ENCODE measurements at places on chromosomes 1 and 21.

- DNase-seq: no peak
Observed at GRCh38 chr1:2023187-2023586, 4.0 kb downstream of the GABRD start.

- no peak for DNase-seq
Observed at GRCh38 chr1:75969550-75969949, 37.3 kb upstream of the ASB17 start.

DNA sequence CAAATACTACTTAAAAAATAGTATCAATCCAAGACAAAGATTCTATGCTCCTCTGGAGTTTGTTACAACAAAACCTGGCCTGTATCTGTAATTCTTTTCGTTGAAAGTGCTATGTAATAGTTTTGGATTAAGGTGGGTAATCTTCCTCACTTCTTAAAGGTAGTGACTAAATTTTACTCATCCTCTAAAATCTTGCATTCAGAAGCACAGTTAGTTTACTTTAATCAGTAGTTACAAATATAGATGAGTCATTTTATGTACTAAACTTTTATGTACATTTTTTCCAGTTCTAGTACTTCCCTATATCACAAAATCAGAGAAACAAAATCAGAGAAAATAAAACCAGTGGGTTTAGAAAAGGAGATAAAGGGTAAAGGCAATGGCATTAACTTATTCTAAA, 51.3 kb downstream of the ZNHIT6 start:
- DNase-seq: no peak

DNA sequence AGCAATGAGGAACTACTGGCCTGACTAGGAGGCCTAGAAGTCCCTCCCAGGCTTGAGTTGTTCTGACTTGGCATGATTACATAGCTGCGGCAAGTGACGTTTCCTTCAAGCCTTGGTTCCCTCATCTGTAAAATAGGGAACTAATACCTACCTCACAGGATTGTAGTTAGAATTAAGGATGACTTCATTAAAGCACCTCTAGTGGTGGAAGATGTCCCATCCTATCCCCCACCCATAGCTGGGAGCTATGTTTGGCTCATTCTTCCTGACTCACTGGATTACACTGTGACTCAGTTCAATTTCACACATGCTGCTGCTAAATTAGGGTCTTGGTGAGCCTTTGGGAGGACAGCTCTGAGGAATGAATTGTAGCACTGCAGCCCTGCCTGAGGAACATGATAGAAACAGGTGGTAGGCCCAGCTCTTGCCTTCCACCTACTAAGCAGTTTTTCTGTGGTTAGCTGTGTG, 6.0 kb upstream of the SHISA4 start:
- peak; percentile 34 for DNase-seq

DNA sequence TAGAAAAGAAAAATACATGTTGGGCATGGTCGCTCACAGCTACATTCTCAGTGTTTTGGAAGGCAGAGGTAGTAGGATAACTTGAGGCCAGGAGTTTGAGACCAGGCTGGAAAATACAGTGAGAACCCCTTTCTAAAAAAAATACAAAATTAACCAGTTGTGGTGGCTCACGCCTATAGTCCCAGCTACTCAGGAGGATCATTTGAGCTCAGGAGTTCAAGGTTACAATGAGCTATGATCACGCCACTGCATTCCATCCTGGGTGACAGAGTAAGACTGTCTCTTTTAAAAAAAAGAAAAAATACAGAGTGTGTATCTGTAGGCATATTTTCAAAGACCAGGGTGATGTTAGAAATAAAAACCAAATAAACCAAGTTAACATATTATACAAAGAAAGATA, 57.8 kb downstream of the HFM1 start:
- no peak for DNase-seq

- DNase-seq: no peak
Observed at GRCh38 chr1:56507925-56508522, 71.3 kb downstream of the PLPP3 start.

- no peak for DNase-seq
Observed at GRCh38 chr1:244112636-244113035, 61.6 kb downstream of the ZBTB18 start.

GRCh38 chr1:21626921-21627339, 42.2 kb downstream of the RAP1GAP start:
- DNase-seq: no peak

GRCh38 chr1:29655945-29656850, 419.9 kb downstream of the PTPRU start:
- no peak for DNase-seq

DNA sequence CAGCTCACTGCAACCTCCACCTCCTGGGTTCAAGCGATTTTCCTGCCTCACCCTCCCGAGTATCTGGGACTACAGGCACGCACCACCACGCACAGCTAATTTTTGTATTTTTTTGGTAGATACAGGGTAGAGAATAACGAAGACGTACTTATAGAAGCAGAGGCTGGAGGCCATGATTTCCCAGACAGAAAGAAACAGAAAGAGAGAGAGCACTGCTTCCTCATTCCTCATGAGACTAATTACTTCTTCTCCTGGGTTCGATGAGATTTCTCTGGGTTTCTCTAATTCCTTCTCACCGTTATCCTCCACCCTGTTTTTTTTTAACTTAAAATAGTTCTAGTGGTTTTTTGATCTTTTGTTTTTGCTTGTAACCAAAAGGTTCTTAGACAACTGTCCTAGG, 23.4 kb upstream of the PTP4A2 start:
- no peak for DNase-seq

DNA sequence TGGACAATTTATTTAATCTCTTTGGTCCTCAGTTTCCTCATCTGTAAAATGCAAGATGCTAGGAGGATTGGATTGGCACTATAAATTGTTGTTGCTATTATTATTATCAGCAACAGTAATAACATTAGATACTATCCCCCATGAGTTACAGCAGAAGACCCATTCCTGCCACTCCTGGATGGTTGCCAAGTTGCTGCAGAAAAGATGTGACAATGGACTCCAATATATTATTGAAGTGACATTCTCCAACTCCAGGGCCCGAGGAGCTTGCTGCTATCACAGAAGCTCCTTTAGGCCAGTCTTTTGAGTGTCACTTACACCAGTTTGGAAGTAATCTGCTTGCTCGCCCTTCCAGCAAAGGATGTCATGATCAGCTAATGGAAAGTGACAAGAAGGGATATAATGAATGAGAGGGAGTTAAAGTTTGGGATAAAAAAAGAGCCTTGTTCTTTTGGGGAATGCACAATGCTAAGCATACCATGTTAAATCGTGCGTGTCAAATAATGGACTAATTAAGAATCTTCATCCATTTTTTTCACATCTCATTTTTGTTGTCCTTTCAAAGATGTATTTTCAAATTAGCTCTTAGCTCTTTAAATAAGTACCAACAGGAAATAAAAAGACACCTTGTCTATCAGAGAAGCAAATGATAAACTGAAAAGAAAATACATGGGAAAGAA, 19.5 kb upstream of the PROX1 start:
- DNase-seq: no peak

- no peak for DNase-seq
Observed at GRCh38 chr21:40902299-40902698, 55.3 kb upstream of the DSCAM start.

GRCh38 chr1:216246577-216247203, 176.6 kb downstream of the USH2A start:
- no peak for DNase-seq

DNA sequence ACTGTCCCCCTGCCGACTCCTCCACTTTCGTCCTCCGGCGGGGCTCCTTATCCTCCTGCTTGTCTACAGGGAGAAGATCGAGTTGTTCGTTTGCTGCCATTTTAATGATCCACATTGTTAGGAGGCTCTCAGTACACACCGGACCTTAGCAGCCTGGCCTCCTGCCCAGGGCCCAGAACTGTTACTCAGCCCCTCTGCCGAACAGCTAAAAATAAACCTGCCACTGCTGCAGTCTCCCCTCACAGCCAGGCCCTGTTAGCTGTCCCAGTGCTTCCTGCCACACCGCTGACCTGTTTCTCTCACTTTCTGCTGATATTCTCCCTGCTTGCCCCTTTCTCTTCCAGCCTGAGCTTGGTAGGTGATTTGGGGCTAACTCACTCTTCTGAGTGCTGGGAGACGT, 8.3 kb downstream of the MAPKAPK2 start:
- no peak for DNase-seq

GRCh38 chr1:216766633-216767327, 43.6 kb upstream of the ESRRG start:
- DNase-seq: no peak

DNA sequence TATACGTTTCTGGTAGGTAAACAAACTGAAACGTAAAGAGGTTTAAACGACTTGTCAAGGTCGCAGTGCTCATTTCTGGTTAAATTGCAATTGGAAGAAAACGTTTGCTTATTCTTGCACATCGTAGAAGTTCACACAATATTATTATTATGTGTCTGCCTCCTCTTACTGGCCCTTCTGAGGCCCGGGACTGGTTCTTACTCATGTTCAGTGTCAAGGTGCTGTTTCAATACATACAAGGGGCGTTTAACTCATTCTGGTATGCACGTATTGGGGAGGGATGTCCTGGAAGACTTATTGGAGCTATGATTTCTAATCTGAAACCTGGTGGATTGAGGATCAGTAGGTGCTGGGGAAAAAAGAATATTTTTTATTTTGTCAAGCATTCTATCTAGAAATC, 932 bp downstream of the RPF1 start:
- DNase-seq: peak; percentile 21

GRCh38 chr1:208048904-208049303, 138.0 kb upstream of the CD34 start:
- no peak for DNase-seq

- DNase-seq: no peak
Observed at GRCh38 chr21:36162631-36163030, 6.0 kb downstream of the DOP1B start.

DNA sequence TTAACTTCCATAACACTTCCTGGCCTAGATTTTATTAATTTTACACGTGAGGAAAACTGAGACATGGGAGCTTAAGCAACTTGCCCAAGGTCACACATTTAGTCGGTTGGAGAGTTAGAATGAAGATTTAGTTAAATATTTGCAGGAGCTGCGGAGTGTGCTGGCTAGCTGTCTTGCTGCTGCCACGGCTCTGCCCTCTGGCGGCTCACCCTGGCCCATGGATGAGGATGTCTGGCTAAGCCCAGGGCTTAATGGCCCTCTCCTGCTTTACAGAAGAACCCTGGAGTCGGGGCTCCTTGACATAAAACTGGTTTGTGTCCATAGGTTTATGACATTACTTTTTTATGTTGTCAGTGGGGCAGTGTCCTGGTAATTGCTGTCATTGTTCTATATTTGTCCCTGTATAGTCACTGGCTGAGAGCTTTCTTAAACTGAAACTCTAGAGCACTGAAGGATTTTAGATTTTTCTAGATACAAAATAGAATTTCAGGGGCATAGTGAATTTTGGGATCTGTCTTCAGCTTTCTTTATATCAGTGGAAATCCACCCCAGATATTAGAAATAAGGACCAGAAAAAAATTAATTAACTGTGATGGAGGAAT, 88.9 kb upstream of the WLS start:
- no peak for DNase-seq

- DNase-seq: peak; percentile 41
Observed at GRCh38 chr1:38852780-38853179, 6.8 kb downstream of the RRAGC start.
